Upper lobe of right lung (tissue), 1 donor: ENCODE measurements at places on chromosomes 1 and 21. TPM values are rescaled to one million over a fixed set of nuclear protein-coding genes. Genes with fewer than 3 reads are reported as not detected.

- no peak for DNase-seq
Observed at GRCh38 chr1:171134204-171134923, 43.7 kb downstream of the FMO3 start.

- DNase-seq, result no peak
Observed at GRCh38 chr1:169869426-169869825, 24.3 kb downstream of the SCYL3 start.

DNA sequence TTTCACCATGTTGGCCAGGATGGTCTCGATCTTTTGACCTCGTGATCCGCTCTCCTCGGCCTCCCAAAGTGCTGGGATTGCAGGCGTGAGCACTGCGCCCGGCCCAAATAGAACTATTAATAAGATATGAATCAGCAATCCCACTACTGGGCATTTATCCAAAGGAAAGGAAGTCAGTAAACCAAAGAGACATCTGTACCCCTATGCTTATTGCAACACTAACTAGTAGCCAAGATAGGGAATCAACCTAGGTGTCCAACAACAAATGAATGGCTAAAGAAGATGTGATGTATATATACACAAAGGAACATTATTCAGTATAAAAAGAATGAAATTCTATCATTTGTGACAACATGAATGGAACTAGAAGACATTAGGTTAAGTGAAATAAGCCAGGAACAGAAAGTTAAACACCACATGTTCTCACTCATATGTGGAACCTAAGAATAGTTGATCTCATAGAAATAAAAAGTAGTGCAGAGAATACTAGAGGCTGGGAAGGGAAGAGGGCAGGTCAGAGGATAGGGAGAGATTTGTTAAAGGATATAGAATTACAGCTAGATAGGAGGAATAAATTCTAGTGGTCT lies 48.8 kb downstream of the XPR1 start:
- no peak for DNase-seq

GRCh38 chr1:109107785-109108184 lies 6.1 kb upstream of the ELAPOR1 start:
- no peak for DNase-seq

DNA sequence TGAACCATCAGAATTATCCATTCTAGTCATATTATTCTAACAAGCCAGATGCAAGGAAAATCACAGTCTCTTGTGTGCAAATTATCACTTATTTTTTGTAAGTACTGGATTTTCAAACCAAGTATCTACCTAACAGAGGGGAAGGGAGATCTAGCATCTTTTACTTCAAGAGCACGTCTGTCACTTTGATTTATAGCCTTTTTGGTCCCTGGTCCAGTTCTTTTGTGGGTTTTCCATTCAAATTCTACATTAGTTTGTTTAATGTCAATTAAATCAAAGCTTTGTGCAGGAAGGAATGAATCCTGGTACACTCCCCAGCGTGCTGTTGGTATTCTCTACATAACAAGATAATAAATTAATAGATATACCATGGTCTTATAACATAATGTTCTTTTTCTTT lies 43.6 kb downstream of the ERG start:
- DNase-seq, result no peak

DNA sequence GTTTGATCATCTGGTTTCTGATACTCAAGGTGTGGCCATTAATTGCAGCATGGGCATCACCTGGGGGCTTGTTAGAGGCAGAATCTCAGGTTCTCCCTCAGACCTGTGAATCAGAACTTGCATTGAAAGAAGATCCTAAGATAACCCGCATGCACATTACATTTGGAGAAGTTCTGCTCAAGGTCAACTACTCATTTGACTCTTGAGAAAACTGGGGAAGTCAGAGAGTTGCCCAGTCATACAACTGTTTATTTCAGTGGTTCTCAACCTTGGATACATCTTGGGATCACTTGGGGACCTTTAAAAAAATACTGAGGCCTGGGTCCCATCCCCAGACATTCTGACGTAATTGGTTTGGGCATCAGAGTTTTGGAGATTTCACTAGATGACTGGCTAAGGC lies 30.5 kb downstream of the CAMTA1 start:
- DNase-seq, result no peak

DNA sequence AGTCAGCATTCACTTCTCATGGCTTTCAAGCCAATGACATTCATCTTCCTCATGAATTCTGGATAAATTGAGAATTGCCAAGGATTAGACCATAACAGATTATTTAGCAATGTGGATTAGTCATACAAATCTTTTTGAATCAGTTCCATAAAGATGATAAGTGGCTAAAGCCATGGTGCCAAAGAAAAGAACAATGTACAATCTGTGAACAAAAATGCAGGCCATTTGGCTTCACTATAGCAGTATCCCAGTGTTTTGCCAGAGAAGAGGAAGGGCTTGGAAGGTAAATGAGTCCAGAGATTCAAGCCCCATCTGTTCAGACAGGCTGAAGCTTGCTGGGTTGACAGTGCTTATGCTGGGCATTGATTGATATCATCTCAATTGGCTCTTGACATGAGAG lies 376.4 kb upstream of the LRRC7 start:
- no peak for DNase-seq

Gene OR2M3
- not detected for total RNA-seq

DNA sequence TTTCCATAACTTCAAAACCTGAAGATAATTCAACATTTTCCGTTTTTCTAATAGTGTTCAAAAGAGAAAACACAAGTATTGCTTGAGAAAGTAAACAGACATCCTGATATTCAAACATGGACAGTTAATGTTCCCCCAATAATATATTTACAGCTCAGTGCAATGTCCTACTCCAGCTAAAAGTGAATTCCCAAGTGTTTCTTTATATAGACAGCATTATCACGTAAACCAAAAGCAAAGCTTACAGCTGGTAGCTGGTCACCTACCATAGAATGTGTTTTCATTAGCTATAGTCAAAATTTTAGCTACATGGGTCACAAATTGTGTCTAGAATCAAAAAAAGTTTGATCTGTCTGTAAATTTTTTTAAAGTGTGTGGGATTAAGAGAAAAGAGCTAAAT lies 34.9 kb downstream of the WLS start:
- DNase-seq, result no peak

Gene OR2T11
- total RNA-seq, result not detected

DNA sequence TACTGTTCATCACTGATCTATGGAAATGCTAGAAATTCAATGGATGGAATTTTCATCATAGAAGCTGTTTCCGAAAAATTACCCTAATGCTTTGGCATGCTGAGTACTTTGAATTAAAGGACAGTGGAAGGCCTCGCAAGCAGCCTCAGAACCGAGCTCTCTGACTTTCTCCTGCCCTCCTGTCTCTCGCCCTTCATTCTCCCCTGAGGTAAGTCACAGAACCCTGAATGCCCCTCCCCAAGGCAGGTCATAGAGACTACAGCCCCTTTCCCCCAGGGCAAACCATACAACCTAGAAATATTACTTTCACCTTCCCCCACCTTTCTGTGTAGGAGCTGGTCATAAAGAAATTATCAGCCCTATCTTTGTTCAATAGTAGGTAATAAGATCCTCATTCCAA lies 74.8 kb downstream of the LRIG2 start:
- no peak for DNase-seq

GRCh38 chr1:220484135-220484534 lies 43.8 kb upstream of the MARK1 start:
- DNase-seq, result no peak

Gene JUN
- total RNA-seq, result 112 TPM

- DNase-seq, result no peak
Observed at GRCh38 chr21:27674041-27674615, 707.2 kb upstream of the ADAMTS5 start.

DNA sequence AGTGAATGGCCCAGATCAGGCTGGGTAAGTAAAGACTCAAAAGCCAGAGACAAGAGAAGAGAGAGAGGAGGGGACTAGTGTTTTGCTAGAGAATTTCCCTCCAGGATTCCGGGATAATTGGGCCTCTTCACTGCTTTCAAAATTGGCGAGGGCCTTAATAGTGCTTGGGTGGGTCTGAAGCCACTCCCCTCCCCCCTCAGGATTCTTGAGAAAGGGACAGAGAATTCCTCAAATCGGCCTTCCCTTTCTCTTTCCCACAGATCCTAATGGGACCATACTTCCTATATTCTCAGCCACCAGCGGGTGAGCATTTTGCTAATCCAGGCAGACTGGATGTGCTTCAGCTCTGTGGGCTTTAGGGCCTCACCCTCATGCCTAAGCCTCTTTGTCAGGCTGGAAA lies 11.9 kb downstream of the SFN start:
- no peak for DNase-seq

DNA sequence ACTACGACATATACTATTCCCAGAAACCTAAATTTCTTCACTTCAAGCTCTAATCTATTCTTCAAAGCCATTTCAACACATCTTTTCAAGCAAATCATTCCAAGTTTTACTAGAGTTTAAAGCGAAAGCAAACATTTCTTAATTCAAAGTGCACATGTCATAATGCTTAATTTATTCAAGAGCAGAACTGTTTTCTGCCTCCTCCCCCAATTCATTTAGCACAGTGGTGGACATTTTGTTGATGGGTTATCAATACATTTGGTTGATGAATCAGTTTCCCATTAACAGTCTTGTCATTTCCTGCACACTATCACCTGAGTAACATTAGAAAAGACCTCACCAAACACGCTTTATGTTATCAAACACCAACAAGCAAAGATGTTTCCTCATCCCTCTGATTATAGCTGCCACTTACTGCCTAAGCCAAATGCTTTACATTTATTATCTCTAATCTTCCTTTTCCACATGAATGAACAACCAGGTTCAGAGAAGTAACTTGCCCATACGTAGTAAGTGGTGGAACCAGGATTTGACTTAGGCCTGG lies 2.0 kb downstream of the SRSF4 start:
- no peak for DNase-seq

DNA sequence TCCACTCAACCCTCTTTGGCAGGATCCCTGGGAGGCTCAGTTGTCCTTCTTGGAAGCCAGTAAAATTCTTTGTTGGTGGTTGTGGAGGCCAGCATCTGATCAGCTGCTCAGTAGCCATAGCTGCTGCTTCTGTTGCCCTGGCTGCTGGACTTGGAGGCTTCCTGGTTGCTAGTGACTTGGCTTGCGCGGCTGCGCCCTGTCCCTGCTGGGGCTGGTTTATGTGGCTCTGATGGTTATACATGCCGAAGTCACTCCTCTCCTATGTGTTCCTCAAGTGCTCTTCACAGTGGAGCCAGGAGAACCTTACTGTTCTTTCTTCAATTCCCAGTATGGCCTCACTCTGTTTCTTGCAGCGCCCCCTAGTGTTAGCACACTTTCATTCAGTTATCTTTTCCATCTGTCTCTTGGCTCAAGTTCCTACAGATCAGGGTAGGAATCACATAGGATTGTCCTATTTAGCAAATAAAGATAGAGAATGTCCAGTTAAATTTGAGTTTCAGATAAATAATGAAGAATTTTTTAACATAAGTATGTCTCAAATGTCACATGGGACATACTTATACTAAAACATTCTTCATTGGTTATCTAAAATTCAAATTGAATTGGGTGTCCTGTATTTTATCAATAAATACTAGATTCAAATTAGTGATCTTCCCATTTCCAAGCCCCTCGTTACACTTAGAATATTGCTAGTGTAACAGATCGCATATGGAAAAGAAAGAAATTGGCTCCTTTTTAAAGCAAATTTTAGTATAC lies 176.5 kb downstream of the TGFB2 start:
- DNase-seq, result no peak

Gene IL20
- total RNA-seq, result not detected

GRCh38 chr1:20185834-20186782 lies at the start of the genes PLA2G2C and UBXN10:
TSS of gene PLA2G2C (minus strand) at chr1:20186518. CDS start at chr1:20177363, 9,155 bp downstream.
TSS of gene UBXN10 (plus strand) at chr1:20186096. CDS start at chr1:20190562, 4,466 bp downstream.
- peak; percentile 82 for DNase-seq

DNA sequence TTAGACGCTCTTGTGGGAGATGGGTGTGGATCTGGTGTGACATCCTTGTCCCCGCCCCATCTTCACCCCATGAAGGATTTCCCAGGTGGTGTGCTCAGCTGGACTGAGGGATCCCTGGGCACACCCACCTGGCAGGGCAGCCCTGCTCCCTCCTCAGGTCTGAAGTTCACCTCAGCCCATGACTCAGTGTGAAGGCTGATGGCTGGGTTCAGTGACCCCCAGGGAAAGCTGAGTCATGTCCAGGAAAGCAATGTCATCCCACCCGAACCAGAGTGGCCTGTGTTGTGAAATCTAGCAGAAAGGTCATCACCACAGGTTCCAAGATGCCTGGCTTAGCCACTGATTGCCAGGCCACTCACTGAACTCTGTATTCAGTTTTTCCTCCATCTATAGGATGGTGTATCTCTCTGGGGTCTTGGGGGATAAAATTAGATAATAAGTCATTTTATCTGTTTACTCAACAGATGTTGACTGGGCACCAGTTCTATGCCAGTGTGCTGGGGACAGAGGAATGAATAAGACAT lies 97.7 kb upstream of the JUN start:
- DNase-seq, result no peak

DNA sequence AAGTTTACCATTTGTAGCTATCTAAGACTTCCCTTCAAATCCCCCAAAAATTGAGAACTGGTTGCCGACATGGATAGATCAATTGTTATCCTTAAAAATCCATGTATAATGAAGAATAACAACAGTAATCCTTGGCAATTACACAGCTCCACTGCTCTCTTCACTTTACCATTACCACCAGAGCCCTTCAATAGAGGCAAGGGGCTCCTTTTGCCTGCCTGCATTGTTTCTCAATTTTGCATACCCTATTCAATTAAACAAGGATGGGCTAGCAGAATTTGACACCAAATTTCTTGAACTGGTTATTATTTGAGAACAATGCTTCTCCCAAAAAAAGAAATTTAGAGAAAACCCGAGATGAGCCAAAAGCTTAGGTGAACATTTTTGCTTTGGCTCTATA lies 387.8 kb upstream of the PKN2 start:
- DNase-seq, result no peak

DNA sequence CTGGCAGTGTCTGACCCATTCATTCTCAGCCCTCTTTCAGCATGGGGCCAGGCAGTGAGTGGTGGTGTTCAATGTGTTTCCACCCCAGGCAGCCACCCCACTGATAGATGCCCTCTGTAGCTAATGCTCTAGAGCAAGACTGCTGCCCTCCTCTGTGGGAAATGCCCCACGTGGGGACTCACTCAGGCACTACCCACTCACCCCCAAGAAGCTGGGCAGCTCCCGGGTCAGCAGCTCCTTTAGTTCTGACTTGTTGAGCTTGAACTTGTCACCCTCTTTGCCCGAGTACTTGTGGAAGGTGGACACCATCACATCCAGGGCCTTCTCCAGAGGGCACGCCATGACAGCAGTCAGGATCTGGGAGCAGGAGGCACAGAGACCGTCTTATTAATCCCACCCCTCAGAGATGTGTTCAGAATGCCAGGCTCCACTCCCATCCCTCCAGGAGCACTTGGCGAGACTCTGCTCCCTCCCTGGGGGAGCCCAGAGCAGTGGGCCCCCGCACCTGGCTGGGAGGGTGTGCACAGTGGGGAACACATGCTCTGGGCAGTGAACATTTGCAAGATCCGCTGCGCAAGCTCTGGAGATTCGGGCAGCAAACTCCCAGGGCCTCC lies 1.0 kb downstream of the S100A4 start:
- no peak for DNase-seq
